ENCODE measurements at places on chromosomes 1 and 21. TPM values are rescaled to one million over a fixed set of nuclear protein-coding genes. Genes with fewer than 3 reads are reported as not detected.

GRCh38 chr1:65921446-65921845 lies 128.8 kb downstream of the PDE4B start:
- no peaks in the 10 kb centered on the region for H3K27me3 ChIP-seq
- no peak overlapping the region for H3K4me3 ChIP-seq
- no peak for DNase-seq
- no peak overlapping the region for H3K27ac ChIP-seq

DNA sequence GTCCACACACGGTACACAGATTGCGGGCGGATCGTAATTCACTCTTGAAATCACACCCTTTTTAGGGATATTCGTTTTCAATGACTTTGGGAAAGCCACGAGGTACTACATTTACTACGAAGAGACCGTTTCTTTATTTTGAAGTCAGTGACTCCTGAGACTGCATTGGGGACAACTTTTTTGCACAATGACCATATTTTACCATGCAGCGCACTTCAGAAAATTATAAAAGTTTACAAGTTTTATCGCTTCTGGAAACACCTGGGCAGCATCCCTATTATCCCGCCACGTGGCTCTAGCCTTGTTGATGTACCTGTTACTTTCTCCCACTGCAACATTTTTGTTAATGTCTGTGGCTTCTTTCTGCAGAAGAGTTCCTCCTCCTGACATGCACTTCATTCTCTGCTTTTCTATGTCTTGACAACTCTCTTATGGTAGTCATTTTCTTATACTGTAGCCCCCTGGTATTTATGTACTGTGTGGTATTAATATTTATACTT lies 1.3 kb upstream of the AKT3 start:
- peak overlapping the region; percentile 78 for H3K4me3 ChIP-seq
- H3K27me3 ChIP-seq, result peaks cover 8% of the 10 kb centered on the region
- peak overlapping the region; percentile 96 for H3K27ac ChIP-seq
- no peak for DNase-seq

Gene OR10Z1
- not detected for total RNA-seq

GRCh38 chr1:87765681-87766070 lies 437.0 kb downstream of the LMO4 start:
- DNase-seq, result no peak
- no peak overlapping the region for H3K27ac ChIP-seq
- no peaks in the 10 kb centered on the region for H3K27me3 ChIP-seq
- H3K36me3 ChIP-seq, result no peaks in the 10 kb centered on the region

DNA sequence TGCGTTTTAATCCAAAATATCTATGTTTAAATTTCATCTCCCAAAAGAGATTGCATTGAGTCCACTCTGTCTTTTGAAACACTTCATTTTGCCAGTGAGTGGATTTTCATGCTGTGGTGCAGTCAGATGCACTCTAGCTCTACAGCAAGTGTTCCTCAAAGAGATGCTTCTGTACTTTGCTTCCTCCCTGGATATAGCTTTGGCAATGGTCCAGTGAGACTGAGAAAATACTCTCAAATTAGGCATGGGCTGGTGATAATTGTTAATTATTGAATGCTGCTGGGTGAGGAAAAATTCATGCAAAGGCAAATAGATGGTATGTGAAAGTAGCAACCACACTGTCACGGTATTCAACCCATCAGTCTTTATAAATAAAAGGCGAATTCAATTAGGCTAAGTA lies 396.9 kb downstream of the ADGRL2 start:
- no peaks in the 10 kb centered on the region for H3K4me1 ChIP-seq
- H3K27ac ChIP-seq, result no peak overlapping the region
- H3K36me3 ChIP-seq, result no peaks in the 10 kb centered on the region
- H3K4me3 ChIP-seq, result no peak overlapping the region
- DNase-seq, result no peak

GRCh38 chr1:1941211-1941841 lies 22.2 kb upstream of the TMEM52 start:
- no peak for DNase-seq
- no peaks in the 10 kb centered on the region for H3K27me3 ChIP-seq
- no peaks in the 10 kb centered on the region for H3K36me3 ChIP-seq
- no peak overlapping the region for H3K27ac ChIP-seq
- no peaks in the 10 kb centered on the region for H3K4me1 ChIP-seq
- no peak overlapping the region for H3K4me3 ChIP-seq

- peaks cover 37% of the 10 kb centered on the region for H3K27me3 ChIP-seq
- DNase-seq, result no peak
- no peaks in the 10 kb centered on the region for H3K36me3 ChIP-seq
- H3K27ac ChIP-seq, result no peak overlapping the region
These were observed 2.4 kb upstream of the PROX1 start for GRCh38 chr1:213985209-213986019.

GRCh38 chr1:203999618-204000017 lies 73.3 kb upstream of the SOX13 start:
- peaks cover 12% of the 10 kb centered on the region for H3K4me1 ChIP-seq
- DNase-seq, result no peak
- no peak overlapping the region for H3K27ac ChIP-seq
- no peak overlapping the region for H3K4me3 ChIP-seq
- H3K27me3 ChIP-seq, result no peaks in the 10 kb centered on the region

Gene ERI3
- 49.6 TPM for total RNA-seq

GRCh38 chr1:10701145-10701544 lies 95.3 kb downstream of the CASZ1 start:
- H3K36me3 ChIP-seq, result peaks cover 3% of the 10 kb centered on the region
- H3K4me1 ChIP-seq, result no peaks in the 10 kb centered on the region
- no peak overlapping the region for H3K27ac ChIP-seq
- H3K27me3 ChIP-seq, result no peaks in the 10 kb centered on the region

GRCh38 chr1:119882132-119883049 lies 13.9 kb downstream of the ADAM30 start:
- DNase-seq, result no peak
- no peaks in the 10 kb centered on the region for H3K36me3 ChIP-seq
- H3K27me3 ChIP-seq, result no peaks in the 10 kb centered on the region
- H3K27ac ChIP-seq, result no peak overlapping the region
- no peaks in the 10 kb centered on the region for H3K4me1 ChIP-seq

GRCh38 chr1:50983219-50983802 lies 13.3 kb downstream of the CDKN2C start:
- H3K27me3 ChIP-seq, result no peaks in the 10 kb centered on the region
- H3K4me1 ChIP-seq, result no peaks in the 10 kb centered on the region
- H3K4me3 ChIP-seq, result no peak overlapping the region
- H3K36me3 ChIP-seq, result no peaks in the 10 kb centered on the region
- no peak overlapping the region for H3K27ac ChIP-seq

DNA sequence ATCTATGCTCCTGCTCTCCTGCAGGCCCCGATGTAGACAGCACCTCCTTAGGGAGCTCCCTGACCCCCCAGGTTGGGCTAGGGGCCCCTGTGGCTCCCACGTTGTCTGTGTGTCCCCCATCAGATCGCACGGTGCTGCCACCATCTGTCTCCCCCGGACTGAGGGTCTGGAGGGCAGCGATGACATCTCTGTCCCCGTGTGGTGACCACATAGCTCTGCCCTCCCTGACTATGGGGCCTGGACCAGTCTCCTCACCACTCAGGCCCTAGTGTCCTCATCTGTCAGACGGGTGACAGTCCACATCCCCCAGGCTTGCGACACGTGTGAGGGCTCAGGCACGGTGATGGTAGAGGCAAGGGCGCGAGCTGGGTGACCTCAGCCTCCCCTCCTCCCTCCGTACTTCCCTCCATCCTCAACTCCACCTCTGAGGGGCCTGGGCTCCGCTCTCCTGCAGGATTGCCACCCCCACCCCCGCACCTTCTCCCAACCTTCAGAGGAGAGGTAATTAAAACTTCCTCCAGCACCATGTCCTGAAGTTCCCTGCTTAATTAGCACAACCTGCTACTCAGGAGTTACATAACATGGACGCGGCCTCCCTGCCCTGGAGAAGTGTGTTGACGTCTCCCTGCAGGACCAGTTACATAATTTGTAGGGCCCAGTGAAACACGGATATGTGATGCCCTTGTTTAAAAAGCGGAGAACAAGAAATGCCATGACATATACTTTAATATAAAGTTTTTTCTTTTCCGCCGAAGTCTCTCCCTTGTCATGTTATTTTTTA lies 288.2 kb downstream of the PTPRU start:
- no peaks in the 10 kb centered on the region for H3K36me3 ChIP-seq
- H3K4me1 ChIP-seq, result no peaks in the 10 kb centered on the region
- no peak overlapping the region for H3K27ac ChIP-seq
- no peak overlapping the region for H3K4me3 ChIP-seq

GRCh38 chr1:83673312-83673711 lies 325.6 kb downstream of the TTLL7 start:
- H3K27me3 ChIP-seq, result no peaks in the 10 kb centered on the region
- DNase-seq, result no peak
- no peaks in the 10 kb centered on the region for H3K4me1 ChIP-seq
- no peak overlapping the region for H3K27ac ChIP-seq
- no peak overlapping the region for H3K4me3 ChIP-seq

DNA sequence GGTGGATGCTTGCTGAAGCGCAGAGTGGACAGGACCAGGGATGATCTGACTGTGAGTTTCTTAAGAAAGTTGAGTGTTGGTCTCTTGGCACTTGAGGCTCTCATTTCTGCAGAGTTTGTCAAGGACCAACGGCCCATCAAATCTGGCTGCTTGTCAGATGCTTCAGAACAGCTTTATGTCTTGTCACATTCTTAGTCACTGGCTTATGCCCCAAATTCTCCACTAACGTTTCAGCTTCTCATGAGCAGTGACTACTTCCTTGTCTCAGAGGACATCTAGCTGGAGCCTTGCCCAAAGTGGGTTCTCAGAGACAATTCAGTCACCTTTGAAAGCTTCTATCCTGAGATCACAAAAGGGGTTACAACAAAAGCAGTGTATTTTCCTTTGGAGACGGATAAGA lies 92.3 kb downstream of the ST6GALNAC5 start:
- H3K4me1 ChIP-seq, result no peaks in the 10 kb centered on the region
- no peak overlapping the region for H3K27ac ChIP-seq
- H3K27me3 ChIP-seq, result no peaks in the 10 kb centered on the region
- H3K36me3 ChIP-seq, result no peaks in the 10 kb centered on the region
- no peak overlapping the region for H3K4me3 ChIP-seq

GRCh38 chr1:61028136-61028535 lies 54.2 kb upstream of the NFIA start:
- no peak for DNase-seq
- no peak overlapping the region for H3K4me3 ChIP-seq
- H3K36me3 ChIP-seq, result no peaks in the 10 kb centered on the region
- H3K4me1 ChIP-seq, result no peaks in the 10 kb centered on the region
- H3K27ac ChIP-seq, result no peak overlapping the region

DNA sequence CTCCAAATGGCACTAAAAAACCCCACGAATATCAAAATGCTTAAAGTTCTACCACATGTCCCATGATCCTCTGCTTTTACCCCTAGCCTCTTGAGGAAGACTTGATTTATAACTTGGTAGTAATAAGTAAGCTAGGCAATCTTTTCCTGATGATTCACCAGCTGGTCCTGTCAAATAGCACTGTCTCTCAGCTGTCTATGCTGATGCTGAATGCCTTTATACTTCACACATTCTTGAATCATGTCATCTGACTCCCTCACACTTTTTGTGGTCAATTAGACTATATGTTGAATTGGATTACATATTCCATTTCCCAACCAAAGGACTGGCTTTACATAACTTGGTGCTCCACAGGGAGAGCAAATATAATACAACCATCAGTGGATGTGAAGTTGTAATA lies 16.6 kb downstream of the C21orf91 start:
- DNase-seq, result no peak
- H3K27me3 ChIP-seq, result no peaks in the 10 kb centered on the region
- H3K27ac ChIP-seq, result no peak overlapping the region
- H3K36me3 ChIP-seq, result no peaks in the 10 kb centered on the region
- no peaks in the 10 kb centered on the region for H3K4me1 ChIP-seq
- H3K4me3 ChIP-seq, result no peak overlapping the region
